ENCODE measurements at places on chromosomes 7 and 10.
A peak's percentile ranks its signal among the peaks of the same experiment; 100 is the strongest.

DNA sequence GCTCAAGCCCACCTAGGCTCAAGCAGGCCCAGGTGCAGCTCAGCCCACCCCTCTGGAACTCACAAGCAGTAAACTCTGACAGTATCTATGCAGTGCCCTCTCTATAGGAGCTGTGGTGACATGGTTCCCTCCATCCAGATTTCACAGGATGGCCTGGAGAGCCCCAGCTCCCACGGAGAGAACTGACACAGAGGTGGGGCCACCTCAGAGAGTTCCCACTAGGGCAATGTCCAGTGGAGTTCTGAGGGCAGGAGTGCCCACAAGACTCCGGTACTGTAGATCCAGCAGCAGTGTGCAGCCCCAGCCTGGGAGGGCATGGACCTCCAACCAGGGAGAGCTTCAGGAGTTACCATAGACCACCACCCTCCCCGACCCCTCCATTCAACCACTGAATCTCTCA is 37.3 kb upstream of the CNPY1 start:
- no peak for DNase-seq

GRCh38 chr7:3897430-3898372 is 596.6 kb downstream of the SDK1 start:
- peak; percentile 12 for DNase-seq

GRCh38 chr7:18693406-18693805 is 197.9 kb downstream of the HDAC9 start:
- no peak for DNase-seq

GRCh38 chr10:62045765-62046521 is 144.4 kb downstream of the ARID5B start:
- DNase-seq = no peak

- no peak for DNase-seq
Measured at GRCh38 chr7:47591089-47591654, 9.3 kb upstream of the TNS3 start.

DNA sequence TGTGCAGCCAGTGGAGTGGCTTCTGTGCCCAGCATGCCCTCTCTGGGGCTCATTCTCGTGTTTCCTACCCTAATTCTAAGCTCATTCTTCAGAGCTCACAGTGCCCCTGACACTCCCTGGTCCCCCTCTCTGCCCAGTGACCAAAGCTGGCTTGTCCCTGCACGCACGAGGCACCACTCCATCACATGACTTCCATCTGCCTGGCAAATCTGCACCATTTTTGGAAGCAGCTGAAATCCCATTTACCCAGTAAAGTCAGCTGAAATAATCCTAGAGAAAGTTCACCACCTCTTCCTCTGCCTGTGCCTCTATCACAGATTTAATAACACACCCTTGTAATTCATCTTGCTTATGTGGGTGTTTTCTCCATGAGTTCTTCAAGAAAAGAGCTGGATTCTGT is 616.9 kb downstream of the PTPRN2 start:
- no peak for DNase-seq

DNA sequence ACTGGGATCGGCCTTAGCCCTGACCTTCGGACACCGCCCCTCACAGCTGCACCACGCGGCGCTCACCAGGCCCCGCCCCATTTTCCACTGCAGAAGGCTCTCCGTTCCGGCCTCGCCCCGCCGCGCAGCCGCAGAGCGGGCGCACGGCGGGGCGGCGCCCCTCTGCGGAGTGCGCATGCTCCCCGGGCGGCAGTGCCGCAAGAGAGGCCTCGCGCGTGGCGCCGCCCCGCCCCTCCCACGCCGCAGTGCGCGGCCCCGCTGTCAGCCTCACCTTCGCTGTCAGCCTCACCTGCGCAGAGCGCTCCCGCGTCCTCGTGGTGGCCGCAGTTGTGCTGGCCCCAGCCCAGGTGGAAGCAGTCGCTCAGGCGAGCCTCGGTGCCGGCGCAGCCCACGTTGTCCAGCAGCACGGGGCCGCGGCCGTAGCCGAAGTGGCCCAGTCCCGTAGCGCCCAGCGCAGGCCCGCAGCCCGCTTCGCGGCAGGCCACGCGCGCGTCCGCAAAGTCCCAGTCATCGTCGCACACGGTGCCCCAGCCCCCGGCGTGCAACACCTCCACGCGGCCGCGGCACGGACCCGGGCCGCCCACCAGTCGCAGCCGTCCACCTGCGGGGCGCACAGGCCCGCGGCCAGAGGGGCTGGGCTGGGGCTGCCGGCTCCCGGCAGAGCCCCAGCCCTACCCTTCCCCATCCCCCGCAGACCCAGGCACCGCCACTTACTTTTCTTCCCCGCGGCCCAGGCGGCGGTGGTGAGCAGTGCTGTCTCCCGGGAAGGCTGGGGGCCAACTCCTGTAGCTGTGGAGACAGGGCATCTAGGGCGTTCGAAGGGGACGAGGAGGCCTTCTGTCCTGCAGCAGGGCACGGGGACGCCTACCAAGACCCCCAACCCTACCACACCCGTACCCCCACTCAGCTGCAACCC is 16.1 kb downstream of the SSC4D start:
- peak; percentile 85 for DNase-seq

DNA sequence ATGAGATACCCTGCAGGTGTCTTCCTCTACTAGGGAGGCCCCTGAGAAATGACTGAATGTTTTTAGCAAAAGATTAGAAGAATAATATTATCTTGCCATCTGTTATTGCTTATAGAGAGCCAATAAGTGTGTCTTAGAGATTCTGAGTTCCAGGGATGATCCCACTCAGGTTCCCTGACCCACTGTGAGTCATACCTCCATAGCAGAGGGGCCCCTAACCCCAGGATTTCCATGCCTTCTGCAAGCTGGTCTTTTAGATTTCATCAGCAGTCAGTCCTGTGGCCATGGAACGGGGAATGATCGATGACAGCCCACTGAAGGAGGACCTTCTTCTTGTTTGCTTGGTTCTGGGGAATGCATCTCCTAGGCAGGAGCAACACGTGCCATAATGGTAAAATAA is 333.4 kb downstream of the KCNMA1 start:
- DNase-seq = no peak

- DNase-seq = no peak
Measured at GRCh38 chr10:3881622-3882021, 96.6 kb upstream of the KLF6 start.

- DNase-seq = no peak
Measured at GRCh38 chr10:24427678-24428409, 218.9 kb downstream of the KIAA1217 start.

GRCh38 chr10:29869593-29869992 is 189.8 kb downstream of the JCAD start:
- no peak for DNase-seq

- DNase-seq = no peak
Measured at GRCh38 chr7:149050941-149051340, 22.6 kb upstream of the PDIA4 start.

DNA sequence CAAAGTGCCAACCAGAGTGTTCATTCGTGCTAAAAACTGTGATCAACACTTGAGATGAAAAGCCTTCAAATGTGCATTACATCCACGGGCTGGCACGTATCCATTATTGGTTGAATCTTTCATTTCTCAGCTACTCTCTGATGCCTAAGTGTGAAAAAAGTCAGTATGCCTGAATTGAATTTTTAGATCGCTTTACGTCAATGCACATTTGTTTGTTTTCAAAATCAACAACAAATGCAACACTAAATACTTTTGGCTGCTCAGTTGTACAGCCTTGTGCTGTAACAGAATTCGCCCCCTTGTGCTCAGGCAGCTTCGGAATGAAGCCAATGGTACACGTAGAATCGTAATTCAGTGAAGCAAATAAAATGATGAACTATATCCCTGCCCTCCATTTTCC is 446.5 kb upstream of the NRP1 start:
- no peak for DNase-seq

DNA sequence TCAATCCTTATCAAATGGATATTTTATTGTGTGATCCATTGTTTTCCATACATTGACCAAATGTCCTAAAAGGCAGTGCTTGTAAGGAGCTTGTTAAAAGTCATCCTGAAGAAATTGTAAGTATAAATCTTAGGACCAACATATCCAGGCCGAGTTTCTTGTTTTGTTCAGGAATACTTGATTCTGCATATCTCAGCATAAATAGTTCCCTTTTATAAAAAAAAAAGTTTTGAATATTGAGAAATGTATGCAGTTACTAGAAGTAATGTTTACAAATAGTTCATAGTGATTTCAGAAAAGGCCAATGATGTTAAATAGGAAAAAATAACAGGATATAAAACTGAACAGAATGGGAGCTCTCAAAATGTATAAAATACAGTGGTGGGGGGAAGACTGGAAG is 6.6 kb downstream of the GRID1 start:
- no peak for DNase-seq

- DNase-seq = no peak
Measured at GRCh38 chr10:68553138-68553537, 7.0 kb upstream of the TET1 start.

GRCh38 chr10:54869022-54869421 is 68.0 kb upstream of the PCDH15 start:
- no peak for DNase-seq

GRCh38 chr7:107996072-107996882 is 6.7 kb downstream of the LAMB1 start:
- DNase-seq = no peak

- no peak for DNase-seq
Measured at GRCh38 chr7:39946693-39947092, 3.4 kb upstream of the CDK13 start.

DNA sequence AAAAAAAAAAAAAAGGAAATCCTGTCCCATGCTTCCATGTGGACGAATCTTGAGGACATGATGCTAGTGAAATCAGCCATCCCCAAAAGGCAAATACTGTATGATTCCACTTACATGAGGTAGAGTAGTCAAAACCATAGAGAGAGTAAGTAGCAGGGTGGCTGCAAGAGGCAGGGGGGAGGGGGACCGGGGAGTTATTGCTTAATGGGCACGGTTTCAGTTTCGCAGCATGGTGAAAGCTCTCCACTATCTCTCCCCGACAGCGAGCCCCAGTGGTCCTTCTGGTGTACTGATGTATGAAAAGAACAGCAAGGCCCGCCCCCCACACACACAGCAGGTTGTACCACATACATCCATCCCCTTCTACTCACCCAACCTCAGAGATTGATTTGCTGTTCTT is 32.8 kb downstream of the NOD1 start:
- DNase-seq = peak; percentile 66

DNA sequence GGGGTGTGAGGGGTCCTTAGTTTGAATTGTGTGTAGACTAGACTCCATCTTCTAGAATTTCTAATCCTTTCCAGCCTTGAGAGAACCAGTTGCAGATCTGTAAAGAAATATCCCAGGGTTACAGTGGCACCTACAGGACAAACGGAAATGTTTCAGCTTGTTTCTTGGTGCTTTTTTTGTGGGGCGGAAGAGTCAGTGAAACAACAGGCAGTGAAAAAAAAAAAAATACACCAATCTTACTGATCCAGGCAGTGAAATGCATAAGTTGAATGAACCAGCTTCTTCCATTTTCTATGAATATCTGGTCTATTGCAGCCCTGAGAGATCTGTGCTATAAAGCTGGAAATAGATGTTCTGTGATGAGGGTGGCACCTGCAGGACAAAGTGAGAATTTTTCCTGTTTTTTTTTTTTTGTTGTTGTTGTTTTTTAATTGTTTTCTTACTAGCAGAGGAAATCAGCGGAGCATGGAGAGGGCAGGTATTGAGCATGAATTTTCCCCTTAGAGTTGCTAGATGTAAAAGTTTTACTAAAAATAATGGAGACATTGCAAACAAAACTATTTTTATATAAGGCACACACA is 81.9 kb upstream of the DYNC1I1 start:
- no peak for DNase-seq

GRCh38 chr10:132810807-132811700 is 25.1 kb upstream of the NKX6-2 start:
- no peak for DNase-seq

DNA sequence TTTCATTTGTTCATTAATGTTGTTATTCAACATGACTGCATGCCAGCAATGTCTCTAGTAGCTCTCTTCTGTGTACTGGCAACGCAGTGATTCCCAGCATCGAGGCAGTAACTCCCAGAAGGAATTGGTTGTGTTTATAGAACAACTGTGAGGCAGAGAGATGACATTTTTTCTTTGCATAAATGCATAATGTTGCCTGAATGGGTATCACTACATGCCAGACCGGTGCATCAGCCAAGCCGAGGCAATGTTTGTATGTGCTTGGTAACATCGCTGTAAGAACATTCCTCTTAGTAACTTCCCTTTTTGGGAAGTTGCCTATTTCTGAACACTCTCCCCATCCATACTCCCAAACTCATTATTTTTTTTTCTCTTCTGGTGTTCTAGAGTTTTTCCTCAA is 182.9 kb downstream of the HTR7 start:
- DNase-seq = no peak

DNA sequence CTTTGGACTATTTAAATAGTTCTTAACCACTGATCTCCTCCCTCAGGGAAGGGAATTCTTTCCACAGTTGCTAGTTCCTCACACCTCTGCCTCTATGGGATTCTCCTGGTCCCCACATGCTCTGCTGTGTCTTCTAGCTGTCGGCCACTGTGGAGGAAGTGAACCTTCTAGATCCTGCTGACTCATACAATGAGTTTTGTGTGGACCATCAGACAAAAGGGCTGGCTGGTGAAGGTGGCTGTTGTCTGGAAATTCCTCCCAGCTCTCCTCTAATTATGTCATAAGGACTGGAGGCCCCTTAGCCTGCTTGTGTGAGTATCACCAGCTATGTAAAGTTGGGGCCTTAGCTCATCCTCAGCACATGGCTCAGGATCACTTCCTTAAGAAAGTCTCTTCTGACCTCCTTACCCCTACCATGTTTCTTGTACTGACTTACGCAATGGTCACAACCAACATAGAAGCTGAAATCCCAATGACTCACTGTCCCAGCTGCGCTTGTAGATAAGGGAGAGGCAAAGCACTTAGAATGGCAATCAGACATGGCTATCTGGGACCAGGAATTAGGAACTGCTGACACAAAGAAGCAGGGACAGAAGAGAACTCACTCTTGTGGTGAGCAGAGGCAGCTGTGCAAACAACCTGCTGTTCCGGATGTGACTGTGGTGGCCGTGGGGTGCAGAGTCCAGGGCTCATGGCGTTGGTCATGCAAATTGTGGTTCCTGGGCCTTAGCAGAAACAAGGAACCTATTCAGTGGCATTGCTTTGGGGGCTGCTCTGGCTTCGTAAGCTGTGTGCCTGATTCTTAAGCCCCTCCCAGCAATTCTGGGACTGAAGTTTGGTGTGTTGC is 2.5 kb upstream of the MACC1 start:
- no peak for DNase-seq

GRCh38 chr7:28889290-28889689 is 68.8 kb downstream of the TRIL start:
- DNase-seq = no peak

DNA sequence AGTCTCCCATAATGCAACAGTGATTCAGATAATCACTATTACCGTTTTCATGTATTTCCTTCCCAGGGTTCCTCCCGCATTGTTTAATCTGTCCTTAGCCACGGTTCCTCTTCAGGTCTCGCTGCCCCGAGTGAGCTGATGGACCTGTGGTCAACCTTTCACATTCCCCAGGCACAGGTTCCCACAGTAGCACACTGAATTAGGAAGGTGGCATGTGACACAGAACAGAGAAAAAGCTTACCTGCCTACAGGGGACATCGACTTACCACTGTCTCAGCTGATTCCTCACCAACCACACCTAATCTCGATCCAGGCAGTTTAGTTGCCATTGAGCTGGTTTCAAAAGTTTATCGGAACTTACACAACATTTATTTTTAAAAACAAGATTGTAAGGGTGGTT is 72.2 kb downstream of the MTURN start:
- no peak for DNase-seq

- no peak for DNase-seq
Measured at GRCh38 chr7:524800-525199, 5.2 kb upstream of the PDGFA start.

Measured in stimulated activated CD8-positive, alpha-beta memory T cell treated with anti-CD3 and anti-CD28 coated beads, Interleukin-4, amount 100 ng/mL, for 24 hours (primary cell).